ENCODE measurements at places on chromosomes 5 and 9.
A peak's percentile ranks its signal among the peaks of the same experiment; 100 is the strongest.

DNA sequence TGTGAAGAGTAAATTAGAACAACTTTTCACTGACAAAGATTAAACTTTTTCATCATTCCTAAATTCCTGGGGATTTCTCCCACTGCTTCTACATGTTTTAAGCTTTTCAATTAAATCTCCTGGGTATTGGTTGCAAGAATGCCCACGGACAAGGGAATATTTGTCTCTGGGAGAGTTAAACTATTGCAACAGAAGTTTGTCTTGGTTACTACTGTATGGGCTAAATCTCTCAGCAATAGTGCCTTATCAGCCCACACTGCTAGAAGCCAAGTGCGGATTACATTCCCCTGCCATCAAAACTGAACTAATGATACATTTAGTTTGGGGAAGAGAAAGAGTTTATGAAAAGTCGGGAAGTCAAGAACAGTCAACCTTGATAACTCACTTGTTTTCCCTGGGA lies 528.2 kb upstream of the C9orf72 start:
- no peak for DNase-seq

- no peak for DNase-seq
These were observed 150.9 kb upstream of the DMRT1 start for GRCh38 chr9:690517-691111.

GRCh38 chr9:121280715-121281613 lies 13.0 kb downstream of the GSN start:
- DNase-seq: no peak

- DNase-seq: no peak
These were observed 113.5 kb upstream of the NFIB start for GRCh38 chr9:14427419-14427818.

- no peak for DNase-seq
These were observed 63.4 kb downstream of the NR6A1 start for GRCh38 chr9:124707666-124708065.

DNA sequence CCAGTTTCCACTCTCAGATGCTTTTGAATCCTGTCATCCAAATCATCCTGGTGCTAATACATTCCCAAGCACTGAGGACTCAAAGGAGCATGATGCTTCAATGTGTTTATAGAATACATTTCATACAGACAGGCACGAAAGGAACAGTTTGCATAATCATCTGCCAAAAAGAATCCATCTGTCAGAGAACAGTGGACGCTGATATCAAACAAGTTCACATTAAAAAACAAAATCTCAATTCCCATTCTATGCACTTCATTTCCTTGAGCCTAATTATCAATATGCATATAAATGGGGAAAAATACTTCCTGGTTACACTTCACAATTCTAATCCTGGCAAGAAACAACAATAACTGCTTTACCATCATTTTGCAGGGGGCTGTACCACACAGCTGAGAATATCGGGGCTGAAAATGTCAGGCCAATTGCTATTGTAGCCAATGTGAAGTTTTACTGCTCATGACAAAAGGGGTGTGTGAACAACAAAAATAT lies 125.5 kb upstream of the FAM174A start:
- DNase-seq: no peak

- no peak for DNase-seq
These were observed 28.7 kb downstream of the STRBP start for GRCh38 chr9:123239726-123240125.

GRCh38 chr5:165325221-165325620 lies 1819.8 kb downstream of the MAT2B start:
- DNase-seq: peak; percentile 37

DNA sequence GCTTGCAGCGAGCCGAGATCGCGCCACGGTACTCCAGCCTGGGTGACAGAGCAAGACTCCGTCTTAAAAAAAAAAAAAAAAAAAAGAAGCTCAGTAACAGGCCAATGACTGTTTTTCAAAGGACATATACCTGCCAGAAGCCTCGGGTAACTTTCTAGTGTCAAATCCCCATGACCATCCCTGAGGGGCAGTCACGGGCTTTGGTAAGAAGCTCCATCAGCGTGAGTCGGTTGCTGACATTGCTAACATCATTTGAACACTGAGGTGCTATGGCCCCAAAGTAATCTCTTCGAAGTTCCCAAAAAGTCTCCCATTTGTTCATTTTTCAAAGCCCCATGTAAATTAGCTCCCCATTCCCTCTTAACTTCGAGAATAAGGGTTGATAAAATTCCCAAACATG lies 11.6 kb downstream of the NAIP start:
- no peak for DNase-seq

- no peak for DNase-seq
These were observed 38.1 kb downstream of the AGXT2 start for GRCh38 chr5:35009657-35010056.

- no peak for DNase-seq
These were observed 69.0 kb downstream of the UBE2R2 start for GRCh38 chr9:33885948-33886347.

GRCh38 chr5:154937718-154938466 lies at the start of gene GEMIN5:
TSS of gene GEMIN5 (minus strand) at chr5:154938211. CDS start at chr5:154938133, 78 bp downstream.
- DNase-seq: peak; percentile 81

GRCh38 chr5:92800365-92800764 lies 780.7 kb downstream of the NR2F1-AS1 start:
- DNase-seq: peak; percentile 57

DNA sequence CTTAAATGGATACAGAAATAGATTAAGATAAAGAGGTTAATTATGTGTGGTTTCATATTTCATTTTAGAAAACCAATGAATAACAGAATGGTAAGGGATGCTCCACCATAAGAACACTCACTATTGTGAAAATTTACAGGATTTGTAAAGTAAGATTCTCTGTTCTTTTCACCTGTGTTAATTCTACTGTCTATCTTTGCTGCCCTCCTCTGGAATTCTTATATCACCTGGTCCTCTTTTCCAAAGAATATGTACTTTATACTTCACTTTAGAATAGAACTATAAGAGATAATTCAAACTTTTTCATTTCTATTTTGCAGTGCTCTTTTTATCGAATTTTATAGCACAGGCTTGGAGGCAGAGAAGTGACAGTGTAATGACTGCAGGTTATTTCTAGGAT lies 213.4 kb downstream of the LURAP1L start:
- DNase-seq: no peak

DNA sequence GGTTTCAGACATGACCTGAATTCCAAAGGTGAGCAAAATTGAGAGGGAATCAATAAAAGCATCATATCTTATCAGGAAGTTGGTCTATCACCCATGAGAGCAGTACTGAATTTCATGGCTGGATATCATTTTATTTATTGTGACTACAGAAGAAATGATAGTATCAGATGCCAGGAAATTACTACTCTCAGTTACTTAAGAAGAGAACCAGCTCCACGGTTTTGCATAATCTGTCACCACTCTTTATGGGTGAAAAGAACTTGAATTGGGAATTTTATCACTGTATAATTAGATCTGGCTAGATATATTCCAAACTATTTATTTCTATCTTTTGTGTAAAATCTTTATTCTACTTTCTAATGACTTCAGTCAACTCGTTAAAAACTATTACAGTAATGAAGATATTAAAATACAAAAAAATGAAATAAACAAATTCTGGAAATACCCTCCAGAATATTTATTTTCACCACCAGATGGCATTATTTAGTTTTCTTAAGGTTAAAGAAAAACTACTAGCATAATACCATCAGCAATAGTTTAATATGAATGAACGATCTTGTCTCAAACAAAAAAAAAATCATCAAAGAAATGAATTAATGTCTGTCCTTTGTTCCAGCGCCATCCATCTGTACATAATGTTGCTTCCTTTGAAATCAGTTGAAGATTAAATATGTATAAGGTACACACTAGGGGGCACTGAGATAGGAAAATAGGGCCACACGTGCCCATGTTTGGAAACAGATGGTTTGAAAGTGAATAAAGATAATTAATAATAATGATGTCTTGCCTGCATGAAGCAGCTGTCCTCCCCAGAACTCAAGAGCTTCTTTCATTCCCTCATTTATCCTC lies 84.7 kb upstream of the SLCO6A1 start:
- DNase-seq: peak; percentile 13

DNA sequence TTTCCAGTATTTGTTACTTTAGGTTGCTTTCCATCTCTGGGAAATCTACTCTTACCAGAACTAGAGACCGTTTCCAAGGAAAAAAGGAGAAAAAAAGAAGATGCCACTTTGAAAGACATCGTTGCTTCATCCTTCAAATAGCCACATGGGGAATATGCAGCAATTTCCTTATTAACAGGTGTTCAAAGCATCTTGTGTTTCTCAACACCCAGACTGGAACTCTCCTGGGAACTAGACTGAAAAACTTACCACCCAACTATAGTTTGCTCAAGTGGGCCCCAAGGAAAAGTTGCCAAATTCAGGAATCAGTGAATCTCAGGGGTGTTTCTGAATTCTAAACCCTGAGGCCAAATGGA lies 80.0 kb upstream of the JAK2 start:
- no peak for DNase-seq

DNA sequence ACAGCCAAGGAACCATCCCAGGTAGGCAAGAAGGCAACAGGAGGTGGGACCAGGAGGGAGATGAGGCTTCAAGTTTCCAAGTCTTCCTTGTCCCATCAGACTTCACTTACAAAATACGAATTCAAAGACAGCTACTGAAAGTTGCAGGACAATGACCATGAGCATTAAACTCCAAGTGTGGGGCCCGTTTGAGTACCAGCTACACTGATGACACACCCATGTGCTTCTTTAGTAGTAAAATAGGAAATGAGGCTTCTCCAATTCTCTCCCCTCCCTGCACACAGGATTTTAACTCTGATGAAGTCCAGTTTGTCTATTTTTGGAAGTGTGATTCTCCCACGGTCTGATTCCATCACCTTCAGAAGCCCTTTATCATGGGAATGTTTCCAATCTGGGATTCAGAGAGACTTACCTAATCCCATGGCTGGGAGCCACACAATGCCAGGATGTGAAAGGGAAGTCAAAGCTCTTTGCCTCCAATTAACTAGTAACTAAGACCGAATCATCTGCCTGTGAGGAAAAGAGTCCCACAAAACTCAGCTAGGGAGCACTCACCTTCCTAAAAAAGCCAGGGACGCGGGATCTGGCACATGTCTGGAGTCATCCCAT lies 222.8 kb upstream of the MSX2 start:
- DNase-seq: peak; percentile 34

DNA sequence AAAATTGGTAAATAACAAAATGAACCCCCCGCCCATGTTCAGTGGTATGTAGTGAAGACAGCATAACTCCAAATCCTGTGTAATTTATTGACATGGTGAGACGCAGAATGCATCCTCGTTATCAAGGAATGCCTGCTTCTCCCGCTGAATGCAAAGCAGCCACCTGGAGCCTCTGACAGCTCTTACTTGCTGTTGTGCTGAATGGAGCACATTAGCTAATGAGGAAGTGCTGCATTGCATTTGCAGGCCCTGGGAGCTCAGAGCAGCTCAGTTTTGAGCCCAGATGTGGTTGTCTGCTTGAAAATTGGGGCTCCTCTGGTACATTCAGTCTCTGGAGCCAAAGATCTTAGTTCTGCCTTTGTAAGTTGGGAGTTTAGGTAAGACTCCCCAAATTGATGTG lies 28.9 kb downstream of the PLAC8L1 start:
- no peak for DNase-seq

DNA sequence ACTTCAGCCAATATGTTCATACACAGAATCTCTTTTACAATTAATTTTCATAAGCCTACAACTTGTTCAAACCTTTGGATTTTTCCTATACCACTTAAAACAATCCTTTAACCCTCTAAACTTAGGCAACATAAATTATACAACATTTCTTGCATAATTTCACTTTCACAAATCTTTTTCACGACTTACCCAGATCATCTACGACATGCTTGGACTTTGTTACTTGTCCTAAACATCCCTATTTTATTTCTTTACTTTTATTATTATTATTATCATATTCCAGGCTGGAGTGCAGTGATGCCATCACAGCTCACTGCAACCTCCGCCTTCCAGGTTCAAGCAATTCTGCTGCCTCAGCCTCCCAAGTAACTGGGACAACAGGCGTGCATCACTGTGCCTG lies 68.0 kb downstream of the CACNA1B start:
- DNase-seq: no peak

DNA sequence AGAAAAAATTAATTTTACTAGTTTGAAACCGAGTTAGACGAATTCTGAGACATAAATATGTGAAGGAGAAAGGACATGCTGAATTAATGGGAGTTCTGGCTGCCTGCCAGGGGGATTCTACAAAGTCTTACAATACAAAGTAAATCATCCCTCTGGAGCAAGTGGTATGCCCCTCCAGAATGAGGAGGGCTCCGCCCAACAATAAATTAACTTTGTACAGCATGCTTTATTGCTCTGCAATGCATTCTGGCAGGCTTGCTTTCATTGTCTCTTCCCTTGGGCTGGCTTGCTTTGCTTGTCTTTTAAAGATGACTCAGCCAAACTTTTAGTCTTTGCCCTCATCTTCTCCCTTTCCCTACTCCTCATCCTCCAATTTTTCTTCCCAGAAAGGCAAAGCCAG lies 11.7 kb upstream of the PCDHB1 start:
- DNase-seq: no peak

DNA sequence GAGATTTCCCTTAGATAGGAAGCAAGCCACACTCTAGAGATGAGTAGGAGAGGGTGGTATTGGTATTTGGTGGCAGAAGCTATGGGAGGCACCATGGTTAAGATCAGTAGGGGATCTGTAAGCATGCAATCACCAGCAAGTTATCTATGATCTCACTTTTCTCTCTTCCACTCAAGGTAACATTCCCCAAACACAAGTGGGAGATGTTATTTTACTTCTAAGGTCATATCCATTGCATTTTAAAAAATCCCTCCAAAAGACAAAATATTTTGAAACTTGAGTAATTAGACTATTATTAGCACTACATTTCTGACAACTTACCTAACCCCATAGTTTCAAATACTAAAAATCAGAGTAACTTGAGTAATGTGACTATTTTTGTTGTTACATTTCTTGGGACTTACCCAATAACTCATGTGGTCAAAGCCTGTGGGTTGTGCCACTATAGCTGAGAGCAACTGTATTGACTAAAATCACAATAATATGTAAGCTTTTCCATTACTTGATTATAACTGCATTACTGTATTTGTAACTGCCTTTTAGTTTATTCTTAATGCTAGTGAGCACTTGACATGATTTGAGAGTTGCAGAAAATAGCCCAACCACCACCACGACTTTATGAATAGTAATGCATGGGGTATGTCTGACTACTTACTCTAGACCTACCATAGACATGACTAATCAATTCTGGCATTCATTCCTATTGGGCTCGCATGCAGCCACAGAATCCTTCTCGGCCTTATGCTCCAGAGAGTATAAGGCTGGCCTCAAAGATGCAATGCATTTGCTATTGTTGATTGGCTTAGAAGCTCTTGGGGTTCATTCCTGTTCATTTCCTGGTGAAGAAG lies 264.7 kb downstream of the TRIM32 start:
- peak; percentile 97 for DNase-seq

GRCh38 chr5:77210091-77210963 lies at the start of gene PDE8B:
TSS of gene PDE8B (plus strand) at chr5:77210680. CDS start at chr5:77210926, 246 bp downstream.
- no peak for DNase-seq
